ENCODE measurements at places on chromosomes 7 and 10. TPM values are rescaled to one million over a fixed set of nuclear protein-coding genes. Genes with fewer than 3 reads are reported as not detected.

DNA sequence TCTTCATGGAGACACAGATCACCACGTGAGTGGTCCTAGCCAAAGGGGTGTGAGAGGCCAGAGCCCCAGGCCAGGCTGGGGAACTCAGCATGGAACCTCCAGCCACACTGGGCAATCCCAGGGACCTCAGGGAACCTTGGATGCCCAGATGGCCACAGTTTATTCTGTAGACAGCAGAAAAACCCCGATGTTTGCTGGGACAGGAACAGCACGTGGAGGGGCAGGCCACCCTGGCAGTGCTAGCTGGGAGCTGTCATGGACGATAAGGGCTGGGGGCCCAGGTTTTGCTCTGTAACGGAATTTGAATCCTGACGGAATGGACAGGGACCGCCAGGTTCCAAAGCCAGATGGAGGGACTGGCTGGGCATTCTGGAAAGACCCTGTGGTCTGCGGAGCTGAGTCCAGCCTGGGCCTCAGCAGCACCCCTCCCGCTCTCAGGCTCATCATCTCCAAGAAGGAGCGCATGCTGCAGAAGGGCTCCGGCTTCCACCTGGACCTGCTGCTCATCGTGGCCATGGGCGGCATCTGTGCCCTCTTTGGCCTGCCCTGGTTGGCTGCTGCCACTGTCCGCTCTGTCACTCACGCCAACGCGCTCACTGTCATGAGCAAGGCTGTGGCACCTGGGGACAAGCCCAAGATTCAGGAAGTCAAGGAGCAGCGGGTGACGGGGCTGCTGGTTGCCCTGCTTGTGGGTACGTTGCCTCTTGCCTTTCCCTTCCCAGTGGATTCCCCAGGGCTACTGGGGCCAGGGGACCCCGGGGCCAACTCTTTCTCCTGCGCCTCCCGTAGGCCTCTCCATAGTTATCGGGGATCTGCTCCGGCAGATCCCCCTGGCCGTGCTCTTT is 5.6 kb downstream of the FASTK start:
- DNase-seq: peak; percentile 26

GRCh38 chr7:51249187-51249945 is 67.2 kb downstream of the COBL start:
- no peak for DNase-seq

Gene WNT8B
- total RNA-seq: not detected

GRCh38 chr7:2638224-2638991 is 6.6 kb downstream of the TTYH3 start:
- no peak for DNase-seq

DNA sequence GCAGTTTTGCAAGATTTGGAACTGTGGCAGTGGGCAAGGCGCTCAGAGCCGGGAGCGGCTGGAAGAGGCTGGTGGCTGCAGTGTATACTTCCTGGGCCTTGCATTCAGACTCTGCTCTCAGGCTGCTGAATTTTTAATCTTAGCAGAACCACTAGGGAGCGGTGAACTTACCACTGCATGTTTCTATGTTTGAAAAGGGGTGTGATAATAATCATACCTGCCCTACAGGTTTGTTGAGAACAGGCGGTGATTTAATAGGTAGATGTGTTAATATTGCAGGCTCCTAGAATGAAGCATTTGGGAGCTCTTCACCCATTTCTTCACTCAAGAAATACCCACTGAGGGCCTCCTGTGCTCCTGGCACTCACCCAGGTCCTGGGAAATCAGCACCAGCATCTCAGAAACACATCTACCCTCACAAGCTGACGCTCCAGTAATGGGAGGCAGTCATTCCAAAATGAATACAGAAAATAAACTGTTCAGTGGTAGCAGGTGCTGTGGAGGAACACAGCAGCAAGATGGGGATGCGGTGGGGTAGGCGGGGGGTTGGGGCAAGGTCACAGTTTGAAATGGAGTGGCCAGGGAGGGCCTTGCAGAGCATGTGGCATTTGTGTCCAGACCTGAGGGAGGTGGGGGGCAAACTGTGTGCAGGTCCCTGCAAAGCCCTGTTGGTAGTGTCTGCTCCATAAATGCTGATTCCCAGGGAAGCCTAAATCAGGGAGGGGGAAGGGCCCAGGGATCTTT is 41.0 kb downstream of the VWA2 start:
- DNase-seq: no peak

Gene PIK3CG
- total RNA-seq: 3.1 TPM

DNA sequence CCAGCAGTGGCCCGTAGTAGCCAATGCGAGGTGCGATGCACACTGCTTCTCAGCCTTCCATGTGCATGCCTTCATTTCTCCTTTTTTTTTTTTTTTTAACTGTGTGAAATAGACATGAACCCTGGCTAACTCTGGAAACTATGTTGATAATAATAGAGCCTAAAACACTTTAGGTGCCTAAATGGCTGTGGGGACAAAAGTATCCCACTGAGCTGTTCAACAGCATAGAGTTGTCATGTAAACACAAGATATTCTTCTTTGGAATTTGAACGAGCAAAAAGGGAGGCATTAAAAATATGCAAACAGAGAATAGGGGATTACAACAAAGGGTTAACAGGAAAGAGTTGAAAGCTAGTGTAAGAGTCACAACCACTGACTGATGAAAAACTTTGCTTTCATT is 162.1 kb upstream of the NOBOX start:
- DNase-seq: no peak

- DNase-seq: no peak
Observed at GRCh38 chr10:68784476-68784875, 42.9 kb upstream of the STOX1 start.

GRCh38 chr7:121178869-121179497 is 149.8 kb upstream of the WNT16 start:
- no peak for DNase-seq

DNA sequence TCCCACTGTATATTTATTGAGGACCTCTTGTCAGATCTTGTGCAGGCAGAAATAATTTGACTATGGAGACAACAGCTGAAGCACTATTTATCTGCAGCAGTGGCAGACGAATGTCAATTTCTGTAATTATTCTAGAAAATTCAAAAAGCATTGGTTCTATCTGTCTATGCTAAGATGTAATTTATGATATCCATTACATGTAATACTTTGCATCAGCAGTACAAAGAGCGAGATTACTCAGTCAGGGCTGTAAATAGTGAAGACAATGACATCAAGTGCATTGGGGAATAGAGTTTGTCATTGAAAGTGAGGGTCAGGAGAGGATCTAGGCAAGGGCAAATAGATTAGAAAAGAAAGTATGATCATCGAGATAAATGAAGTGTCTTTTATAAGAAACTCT is 508.2 kb downstream of the ZWINT start:
- DNase-seq: no peak

DNA sequence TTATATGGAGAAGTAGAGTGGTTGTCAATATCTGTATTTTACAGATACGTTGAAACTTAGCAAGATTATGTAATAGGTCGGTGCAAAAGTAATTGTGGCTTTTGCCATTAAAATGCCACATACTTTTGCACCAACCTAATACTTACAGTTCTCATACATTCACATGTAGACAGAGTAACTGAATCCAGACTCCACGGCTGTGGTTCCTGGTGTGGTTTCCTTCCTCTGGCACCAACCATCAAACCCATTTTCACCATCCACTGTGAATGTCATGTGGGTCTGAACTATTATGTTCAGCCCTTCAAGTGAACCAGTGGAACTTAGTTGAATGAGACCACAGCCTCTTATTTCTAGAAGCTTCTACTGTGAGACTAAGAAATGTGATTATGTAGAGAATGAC is 31.5 kb upstream of the SLIT1 start:
- no peak for DNase-seq

DNA sequence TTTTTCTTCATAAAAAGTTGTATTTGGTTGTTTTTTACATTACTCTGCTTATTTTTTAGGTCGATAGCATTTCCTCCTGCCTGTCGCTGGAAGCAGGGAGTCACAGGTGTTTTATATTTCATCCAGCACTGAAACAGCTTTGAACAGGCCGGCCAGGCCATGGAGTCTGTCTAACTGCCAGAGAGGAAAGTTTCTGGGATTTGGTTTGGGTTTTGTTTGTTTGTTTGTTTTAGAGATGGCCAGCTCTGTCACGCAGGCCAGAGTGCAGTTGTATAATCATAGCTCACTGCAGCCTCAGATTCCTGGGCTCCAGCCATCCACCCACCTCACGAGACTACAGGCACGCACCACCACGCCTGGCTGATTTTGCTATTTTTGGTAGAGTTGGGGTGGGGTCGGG is 23.4 kb downstream of the PROSER2 start:
- DNase-seq: no peak

GRCh38 chr7:142320883-142321282 is 63.0 kb upstream of the PRSS58 start:
- no peak for DNase-seq

DNA sequence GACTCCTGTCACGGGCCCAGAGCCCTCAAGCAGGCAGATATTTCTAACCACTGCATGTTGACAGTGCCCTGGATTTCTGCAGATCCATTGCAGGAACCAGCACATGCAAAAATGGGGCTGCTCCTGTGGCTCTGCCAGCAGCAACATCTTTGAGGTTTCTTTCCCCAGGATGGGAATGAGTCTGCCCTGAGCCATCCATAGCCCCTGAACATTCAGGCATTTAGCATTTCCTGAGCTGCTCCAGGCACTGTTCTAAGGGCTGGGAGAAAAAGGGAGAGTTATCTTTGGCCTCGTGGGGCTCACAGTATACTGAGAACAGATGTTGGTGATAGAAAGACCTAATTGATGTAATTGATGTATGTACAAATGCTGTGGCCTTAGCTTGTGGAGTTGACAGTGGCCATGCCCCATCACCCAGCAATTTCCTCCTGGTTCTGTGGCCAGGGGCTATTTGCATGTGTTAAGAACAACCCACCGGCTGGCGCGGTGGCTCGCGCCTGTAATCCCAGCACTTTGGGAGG is 66.0 kb upstream of the LRRC4 start:
- DNase-seq: peak; percentile 18

GRCh38 chr10:12984165-12984747 is 17.3 kb downstream of the CCDC3 start:
- no peak for DNase-seq

- no peak for DNase-seq
Observed at GRCh38 chr7:157981778-157982177, 605.8 kb downstream of the PTPRN2 start.

GRCh38 chr7:41130086-41130485 is 572.8 kb downstream of the INHBA start:
- DNase-seq: no peak

GRCh38 chr7:2299870-2300512 is 14.2 kb downstream of the SNX8 start:
- no peak for DNase-seq

Gene ZSWIM8
- 90.1 TPM for total RNA-seq

DNA sequence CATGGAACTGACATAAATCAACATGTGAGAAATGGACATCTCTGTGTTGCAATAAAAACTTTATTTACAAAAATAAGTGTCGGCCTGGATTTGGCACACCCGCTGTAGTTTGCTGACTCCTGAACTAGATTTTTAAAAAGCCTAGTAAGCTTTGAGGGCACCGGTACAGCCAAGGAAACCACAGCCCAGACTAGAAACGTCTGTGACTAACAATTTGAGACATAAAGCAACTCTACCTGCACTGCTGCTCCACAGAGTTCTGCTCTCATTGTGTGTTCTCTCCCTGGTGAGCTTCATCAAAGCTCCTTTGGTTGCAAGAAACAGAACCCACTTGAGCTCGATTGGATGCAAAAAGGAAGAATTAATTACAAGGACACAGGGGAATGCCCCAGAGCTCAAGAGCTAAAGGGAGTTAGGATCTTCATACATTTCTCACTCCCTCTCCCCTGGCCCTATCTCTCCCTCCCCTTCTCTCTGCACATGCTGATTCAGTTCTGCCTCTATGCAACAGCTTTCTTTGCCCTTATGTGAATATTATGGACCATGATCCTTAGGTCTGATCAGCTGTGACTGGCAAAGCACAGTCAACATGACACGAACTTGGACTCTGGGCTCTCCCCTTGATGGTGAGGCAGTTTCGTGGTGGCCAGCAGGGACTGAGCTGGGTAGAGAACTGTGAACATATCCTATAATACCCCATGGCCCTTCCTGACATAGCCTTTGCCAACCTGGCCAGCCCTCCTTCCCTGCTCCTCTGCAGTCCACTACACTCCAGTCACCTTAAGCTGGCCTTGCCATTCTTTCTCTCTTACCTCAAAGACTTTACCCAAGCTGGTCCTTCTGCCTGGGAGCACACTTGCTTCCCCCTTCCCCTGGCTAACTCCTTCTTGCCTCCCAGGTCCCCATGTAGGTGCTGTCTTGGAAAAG is 77.5 kb upstream of the YAE1 start:
- no peak for DNase-seq

DNA sequence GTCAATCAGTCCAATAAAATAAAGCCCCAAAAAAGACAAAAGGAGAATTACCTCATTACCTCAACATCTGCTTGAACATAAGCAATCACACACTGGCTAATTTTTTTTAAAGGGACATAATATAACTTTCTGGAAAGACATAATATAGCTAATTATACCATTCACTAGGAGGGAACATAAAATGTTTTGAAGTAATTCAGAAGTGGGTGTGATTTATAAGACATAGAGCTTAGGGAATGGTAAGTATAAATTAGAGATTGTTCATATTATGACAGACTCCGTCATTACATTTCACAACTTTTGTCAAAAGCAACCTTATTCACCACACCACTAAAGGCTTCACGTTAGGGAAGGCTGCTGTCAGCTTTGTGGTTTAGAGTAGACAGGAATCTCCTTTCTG is 3.8 kb downstream of the SHTN1 start:
- no peak for DNase-seq

DNA sequence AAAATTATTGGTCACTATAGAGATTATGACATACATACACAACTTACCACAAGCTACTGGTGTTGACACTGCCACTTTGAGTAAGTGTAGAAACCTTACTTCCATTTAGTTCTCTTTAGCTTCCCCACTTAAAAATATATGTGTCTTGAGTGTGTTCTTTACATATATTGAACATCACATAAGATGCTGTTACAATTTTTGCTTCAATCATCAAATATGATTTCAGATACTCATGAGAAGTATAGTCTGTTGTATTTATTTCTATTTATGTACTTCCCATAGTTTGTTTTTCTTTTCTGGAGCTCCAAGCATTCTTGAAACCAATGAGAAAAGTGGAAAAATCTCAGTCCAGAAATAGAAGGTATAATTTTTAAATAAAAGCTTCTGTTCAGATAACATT is 102.7 kb upstream of the SDK1 start:
- no peak for DNase-seq

Gene SUPV3L1
- total RNA-seq: 23.7 TPM

DNA sequence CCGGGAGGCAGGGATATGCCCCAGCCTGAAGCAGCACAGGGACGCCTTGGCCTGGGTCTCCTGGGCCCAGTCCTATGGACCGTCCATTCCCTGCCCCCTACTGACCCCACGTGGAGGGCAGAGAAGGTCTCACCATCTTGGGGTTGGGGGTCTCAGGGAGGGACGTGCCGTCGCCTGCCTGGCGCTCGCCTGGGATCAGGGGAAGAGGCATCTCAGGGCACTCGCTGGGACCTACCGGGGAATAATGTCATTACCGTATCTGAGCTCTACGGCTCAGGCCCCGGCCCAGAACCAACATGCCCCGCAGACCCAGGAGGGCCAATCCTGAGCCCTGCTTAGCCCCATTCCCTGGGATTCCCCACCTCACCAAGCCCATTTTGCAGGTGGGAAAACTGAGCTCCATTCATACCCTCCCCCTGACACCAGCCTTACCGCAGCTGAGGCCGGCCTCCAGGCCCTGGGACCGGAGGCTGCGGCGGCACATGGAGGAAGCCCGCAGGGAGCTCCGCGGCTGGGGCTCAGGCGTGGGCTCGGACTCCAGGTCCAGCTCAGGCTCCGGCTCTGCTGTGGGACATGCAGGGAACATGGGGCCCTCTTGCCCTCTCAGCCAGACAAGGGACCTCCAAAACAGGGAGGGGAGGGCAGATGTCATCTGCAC is 40.7 kb downstream of the GRID2IP start:
- no peak for DNase-seq

Gene GDF2
- not detected for total RNA-seq

Gene OR2A7
- 12.4 TPM for total RNA-seq
